Prostate gland (tissue), 2 donors: ENCODE measurements at places on chromosomes 5 and 9. TPM values are rescaled to one million over a fixed set of nuclear protein-coding genes. Genes with fewer than 3 reads are reported as not detected.

Gene GARIN3
- 0.97 TPM for total RNA-seq

Gene FBP2
- total RNA-seq, result 2.0 TPM

Gene GNA14
- total RNA-seq, result 5.5 TPM

Gene NOXA1
- total RNA-seq, result 17.1 TPM

Gene F12
- total RNA-seq, result 2.6 TPM

Gene ADAMTSL2
- 11.6 TPM for total RNA-seq

Gene PDE6A
- not detected for total RNA-seq

Gene TMEM203
- total RNA-seq, result 47.8 TPM

- H3K27me3 ChIP-seq, result no peaks in the 10 kb centered on the region
- H3K36me3 ChIP-seq, result no peaks in the 10 kb centered on the region
- DNase-seq, result no peak
- no peak overlapping the region for H3K4me3 ChIP-seq
These were observed 12.5 kb upstream of the BTNL9 start for GRCh38 chr5:181027452-181028031.

DNA sequence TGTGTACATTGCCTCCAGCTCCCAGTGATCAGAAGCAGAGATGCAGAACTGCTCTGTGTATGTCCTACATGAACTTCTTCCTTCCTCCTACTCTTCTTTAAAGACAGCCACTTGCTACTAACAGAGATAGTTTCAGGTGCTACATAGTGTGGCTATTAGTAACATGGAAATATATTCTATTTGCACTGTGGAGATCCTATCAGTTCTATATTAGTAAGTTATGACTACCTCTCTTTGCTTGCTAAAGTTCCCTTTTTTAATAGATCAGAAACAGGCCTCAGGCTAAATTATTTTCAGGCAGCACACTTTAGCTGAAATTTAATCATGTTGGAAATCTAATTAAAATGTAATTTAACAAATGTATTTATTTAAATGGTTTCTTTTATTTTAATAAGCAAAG lies 64.4 kb upstream of the TNFSF8 start:
- H3K27ac ChIP-seq, result no peak overlapping the region
- no peaks in the 10 kb centered on the region for H3K4me1 ChIP-seq
- peaks cover 2% of the 10 kb centered on the region for H3K27me3 ChIP-seq
- no peaks in the 10 kb centered on the region for H3K36me3 ChIP-seq

- no peak for DNase-seq
- H3K27me3 ChIP-seq, result no peaks in the 10 kb centered on the region
- no peaks in the 10 kb centered on the region for H3K4me1 ChIP-seq
- H3K27ac ChIP-seq, result no peak overlapping the region
These were observed 129.1 kb downstream of the EBF1 start for GRCh38 chr5:158970569-158971014.

- no peak overlapping the region for H3K4me3 ChIP-seq
- H3K27me3 ChIP-seq, result no peaks in the 10 kb centered on the region
- H3K4me1 ChIP-seq, result no peaks in the 10 kb centered on the region
- H3K27ac ChIP-seq, result no peak overlapping the region
- no peaks in the 10 kb centered on the region for H3K36me3 ChIP-seq
- no peak for DNase-seq
These were observed 348.5 kb upstream of the ACTBL2 start for GRCh38 chr5:57831090-57831489.

DNA sequence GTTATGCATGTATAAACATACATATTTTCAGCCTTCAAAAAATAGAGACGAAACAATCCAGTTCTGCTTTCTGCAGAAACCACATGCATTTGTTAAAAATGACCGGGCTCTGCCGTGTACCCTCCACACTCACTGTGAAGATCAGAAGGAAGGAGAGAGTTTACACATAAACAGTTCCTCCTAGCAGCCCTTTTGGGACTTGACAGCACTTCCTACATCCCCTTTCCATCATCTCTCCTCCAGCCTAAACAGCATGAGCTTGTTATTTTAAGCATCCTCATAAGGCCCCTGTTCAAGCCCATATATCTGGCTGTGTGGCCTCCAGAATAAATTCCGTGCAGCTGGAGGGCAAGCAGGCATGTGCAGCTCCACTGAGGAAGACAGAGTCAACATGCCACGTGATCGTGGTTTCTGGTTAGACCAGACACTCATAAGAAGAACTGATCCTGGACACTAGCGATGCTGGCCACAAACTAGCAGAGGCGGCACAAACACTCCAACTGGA lies 42.2 kb downstream of the NIPAL4 start:
- H3K4me3 ChIP-seq, result no peak overlapping the region
- no peak for DNase-seq
- no peaks in the 10 kb centered on the region for H3K27me3 ChIP-seq
- no peak overlapping the region for H3K27ac ChIP-seq
- H3K36me3 ChIP-seq, result no peaks in the 10 kb centered on the region
- H3K4me1 ChIP-seq, result no peaks in the 10 kb centered on the region

DNA sequence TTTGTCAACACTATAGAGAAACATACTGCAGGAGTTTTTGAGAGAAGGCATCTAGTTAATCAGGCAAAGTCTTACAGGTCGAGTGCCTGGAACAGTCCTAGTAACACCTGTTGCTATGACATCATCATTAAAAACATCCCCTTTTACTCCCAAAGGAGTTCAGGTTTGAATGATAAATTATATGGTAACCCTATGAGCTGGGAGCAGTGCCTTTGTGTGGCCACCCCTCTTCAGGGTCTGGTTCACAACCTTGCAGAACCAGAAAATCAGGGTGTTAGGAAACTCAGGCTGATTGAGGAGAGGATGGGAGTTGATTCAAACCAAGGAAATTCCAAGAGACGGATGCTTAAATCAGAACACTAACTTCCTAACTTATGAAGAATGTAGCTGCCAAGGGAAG lies 179.1 kb upstream of the RASEF start:
- H3K4me3 ChIP-seq, result no peak overlapping the region
- H3K36me3 ChIP-seq, result no peaks in the 10 kb centered on the region
- H3K27me3 ChIP-seq, result no peaks in the 10 kb centered on the region

- H3K27me3 ChIP-seq, result no peaks in the 10 kb centered on the region
- no peak overlapping the region for H3K4me3 ChIP-seq
- DNase-seq, result no peak
- no peak overlapping the region for H3K27ac ChIP-seq
- no peaks in the 10 kb centered on the region for H3K36me3 ChIP-seq
These were observed 279.4 kb downstream of the BNC2 start for GRCh38 chr9:16591092-16591491.

- no peaks in the 10 kb centered on the region for H3K27me3 ChIP-seq
- no peak overlapping the region for H3K27ac ChIP-seq
- no peak for DNase-seq
These were observed 804 bp downstream of the ARSI start for GRCh38 chr5:150301901-150302300.

DNA sequence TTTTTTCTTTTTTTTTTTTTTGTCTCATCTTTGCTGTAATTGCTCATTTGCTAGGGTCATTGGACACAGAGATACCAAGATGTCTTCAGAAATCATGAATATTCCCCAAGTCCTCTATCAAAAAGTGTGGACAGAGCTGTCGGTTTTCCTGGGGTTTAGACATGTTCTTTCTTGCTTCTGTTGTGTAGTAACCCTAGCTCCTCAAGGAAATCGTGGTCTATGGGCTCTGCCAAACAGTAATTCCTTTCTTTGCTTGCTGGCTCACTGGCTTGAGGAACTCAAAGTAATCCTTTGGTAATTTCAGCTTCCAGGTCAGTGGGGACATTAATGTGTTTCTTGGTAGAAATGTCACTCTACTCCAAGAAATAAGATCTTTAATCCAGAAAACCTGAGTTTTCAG lies 101.7 kb downstream of the TMC1 start:
- H3K36me3 ChIP-seq, result no peaks in the 10 kb centered on the region
- H3K27ac ChIP-seq, result no peak overlapping the region
- H3K4me3 ChIP-seq, result no peak overlapping the region
- no peaks in the 10 kb centered on the region for H3K4me1 ChIP-seq
- no peak for DNase-seq

DNA sequence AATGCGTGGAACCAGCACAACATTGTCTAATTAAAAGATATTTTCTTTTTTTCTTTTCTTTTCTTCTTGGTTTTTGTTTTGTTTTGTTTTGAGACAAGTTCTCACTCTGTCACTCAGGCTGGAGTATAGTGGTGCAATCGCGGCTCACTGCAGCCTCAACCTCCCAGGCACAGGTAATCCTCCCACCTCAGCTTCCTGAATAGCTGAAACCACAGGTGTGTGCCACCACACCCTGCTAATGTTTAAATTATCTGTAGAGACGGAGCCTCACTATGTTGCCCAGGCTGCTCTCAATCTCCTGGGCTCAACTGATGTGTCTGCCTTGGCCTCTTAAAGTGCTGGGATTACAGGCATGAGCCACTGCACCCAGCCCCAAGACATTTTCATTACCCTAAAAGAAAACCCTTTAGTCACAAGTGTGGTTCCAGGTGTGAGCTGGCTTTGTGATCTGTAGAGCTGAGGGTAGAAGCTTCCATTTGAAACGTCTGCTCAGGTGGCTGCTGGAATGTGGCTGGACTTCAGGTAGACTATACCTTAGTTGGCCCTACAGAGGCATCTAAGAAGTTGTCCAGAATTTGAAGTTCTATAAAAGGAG lies 19.1 kb upstream of the NEK6 start:
- no peaks in the 10 kb centered on the region for H3K27me3 ChIP-seq
- H3K27ac ChIP-seq, result no peak overlapping the region
